ENCODE measurements at places on chromosomes 12 and 14.

GRCh38 chr12:78149459-78149858, 318.8 kb downstream of the NAV3 start:
- DNase-seq, result no peak

DNA sequence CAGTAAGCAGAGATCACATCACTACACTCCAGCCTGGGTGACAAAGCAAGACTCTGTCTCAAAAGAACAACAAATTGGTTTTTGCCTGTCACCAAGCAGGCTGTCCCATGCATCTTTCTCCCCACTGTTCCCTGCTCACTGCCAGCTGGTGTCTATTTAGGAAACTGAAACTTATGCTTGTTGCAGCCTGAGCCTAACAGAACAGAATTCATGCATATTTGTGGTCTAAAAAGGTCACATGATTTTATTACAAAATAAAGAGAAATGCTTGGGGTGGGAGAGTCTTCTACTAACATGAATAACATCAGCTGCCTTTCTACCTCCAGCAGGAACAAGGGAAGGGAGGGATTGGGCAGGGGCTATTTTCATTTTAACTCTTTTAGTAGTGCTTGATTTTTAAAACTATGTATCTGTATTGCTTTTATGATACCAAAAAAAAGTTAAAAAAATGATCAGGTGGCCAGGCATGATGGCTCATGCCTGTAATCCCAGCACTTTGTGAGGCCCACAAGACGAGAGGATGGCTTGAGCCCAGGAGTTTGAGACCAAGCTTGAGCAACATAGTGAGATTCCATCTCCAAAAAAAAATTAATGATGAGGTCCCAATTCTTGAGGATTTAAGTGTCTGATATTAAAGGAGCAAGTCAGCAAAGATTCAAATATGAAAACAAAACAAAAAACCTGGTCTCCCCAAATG, 923 bp downstream of the STAT2 start:
- peak; percentile 57 for DNase-seq

DNA sequence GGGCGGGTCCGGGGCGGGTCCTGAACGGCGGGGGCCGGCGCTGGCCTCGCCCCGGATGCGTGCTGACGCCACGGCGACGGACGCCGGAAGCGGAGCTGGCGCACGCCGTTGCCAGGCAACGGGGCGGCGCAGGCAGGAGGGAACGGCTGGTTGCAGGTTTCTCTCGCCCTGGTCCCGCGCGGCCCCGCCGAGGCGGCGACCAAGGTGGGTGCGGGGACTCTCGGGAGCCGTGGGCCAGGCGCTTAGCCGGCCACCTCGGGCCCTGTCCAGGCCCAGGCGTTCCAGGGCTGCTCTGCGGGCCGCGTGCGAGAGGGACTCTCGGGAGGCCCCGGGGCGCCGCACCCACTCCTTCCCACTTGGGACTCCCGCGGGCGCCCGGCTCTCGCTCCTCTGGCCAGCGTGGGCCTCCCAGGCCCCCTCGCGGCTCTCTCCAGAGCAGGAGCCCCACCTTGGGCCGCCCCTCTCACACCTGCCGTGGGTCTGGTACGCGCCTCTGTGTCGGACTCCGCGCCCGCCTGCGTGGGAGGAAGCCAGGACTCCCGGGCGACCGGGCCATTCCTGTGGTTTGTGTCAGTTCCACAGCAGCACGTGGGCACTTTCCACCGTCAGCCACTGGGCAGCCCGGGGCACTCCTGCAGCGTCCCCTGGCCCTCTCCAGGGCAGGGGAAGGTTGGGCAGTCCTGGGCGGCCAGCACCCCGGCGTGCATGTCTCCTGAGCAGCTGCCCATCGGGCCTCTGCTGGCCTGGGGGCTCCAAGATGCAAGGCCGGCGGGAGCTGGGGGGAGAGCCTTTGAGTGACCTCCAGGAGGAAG, at the start of gene CLBA1:
TSS of gene CLBA1 (plus strand) at position 114 of the 812 bp plus-strand sequence. CDS start at position 758, 644 bp downstream.
- peak; percentile 88 for DNase-seq

DNA sequence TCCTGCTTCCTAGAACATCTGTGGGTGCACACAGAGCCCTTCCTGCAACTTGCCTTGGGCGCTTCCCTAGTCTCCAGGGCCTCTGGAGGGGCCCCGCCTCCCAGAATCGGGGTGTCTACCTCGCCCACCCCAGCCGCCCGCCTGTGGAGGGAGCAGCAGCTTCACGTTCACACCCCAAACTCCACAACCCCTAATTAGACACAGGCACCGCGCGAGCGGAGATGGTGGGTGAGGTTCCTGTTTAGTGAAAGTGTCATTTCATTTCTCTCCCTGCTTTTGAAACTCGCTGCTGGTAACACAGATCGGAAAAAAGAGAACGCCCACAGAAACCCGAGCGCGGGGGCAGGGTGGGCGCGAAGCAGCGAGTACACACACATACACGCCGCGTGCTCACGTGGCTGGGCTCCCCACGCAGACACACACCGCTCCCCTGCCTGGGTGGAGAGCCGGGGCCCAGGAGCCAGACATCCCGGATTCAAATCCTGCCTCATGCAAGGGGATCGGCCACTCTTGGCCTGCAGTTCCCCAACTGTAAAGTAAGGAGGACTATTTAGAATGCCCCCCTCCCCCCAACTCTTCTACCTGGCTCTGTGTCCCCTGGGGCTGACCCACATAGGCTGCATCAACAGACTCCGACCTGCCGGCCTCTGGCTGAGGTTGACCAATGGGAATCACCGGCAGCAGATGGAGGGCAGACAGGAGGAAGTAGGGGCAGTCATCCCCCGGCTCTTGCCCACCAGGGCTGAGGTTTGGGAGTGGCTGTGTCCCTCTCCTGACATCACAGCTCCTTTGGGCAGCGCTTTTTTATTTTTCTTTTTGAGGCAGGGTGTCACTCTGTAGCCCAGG, 79.2 kb upstream of the NCOR2 start:
- peak; percentile 39 for DNase-seq

DNA sequence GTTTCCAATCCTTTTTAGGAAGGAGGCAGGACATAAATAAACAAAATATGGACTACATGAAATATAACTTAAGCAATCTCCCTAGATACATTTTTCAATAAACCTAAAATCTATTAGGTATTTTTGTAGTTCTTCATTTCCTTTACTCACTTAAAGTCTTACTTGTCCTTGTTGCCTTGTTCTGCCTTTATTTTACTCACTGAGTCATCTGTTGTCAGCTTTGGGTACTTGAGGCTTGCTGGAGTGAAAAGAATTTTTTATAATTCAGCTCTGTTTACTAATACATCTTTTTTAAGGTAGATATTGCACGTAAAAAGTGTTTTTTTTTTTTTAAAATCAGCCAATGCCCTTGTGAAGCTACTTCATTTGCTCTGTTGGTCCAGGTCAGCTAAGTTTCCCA, 216.2 kb downstream of the PELI2 start:
- DNase-seq, result no peak

- no peak for DNase-seq
Measured at GRCh38 chr12:9820281-9820930, 6.9 kb upstream of the KLRF1 start.

Measured in nucleus accumbens (tissue), 56 donors.